ENCODE measurements at places on chromosomes 5 and 9.
A peak's percentile ranks its signal among the peaks of the same experiment; 100 is the strongest.

DNA sequence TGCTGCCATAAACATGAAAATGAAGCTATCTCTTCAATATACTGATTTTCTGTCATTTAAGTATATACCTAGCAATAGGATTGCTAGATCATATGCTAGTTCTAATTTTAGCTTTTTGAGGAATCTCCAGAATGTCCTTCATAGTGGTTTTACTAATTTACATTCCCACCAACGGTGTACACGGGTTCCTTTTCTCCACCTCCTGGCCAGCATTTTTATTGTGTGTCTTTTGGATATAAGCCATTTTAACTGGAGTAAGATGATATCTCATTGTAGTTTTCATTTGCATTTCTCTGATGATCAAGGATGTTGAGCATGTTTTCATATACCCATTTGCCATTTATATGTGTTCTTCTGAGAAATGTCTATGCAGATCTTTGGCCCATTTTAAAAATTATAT, 446.5 kb downstream of the GABRG2 start:
- no peak for DNase-seq

- DNase-seq = no peak
These were observed 6.0 kb downstream of the RASGEF1C start for GRCh38 chr5:180202939-180203573.

- no peak for DNase-seq
These were observed 136.5 kb upstream of the PITX1 start for GRCh38 chr5:135170500-135170899.

- peak; percentile 45 for DNase-seq
These were observed 127.7 kb downstream of the RGS3 start for GRCh38 chr9:113590991-113591898.

GRCh38 chr5:640461-641330, 28.6 kb downstream of the CEP72 start:
- DNase-seq = no peak

- DNase-seq = peak; percentile 34
These were observed 29.1 kb downstream of the JADE2 start for GRCh38 chr5:134554319-134555222.

DNA sequence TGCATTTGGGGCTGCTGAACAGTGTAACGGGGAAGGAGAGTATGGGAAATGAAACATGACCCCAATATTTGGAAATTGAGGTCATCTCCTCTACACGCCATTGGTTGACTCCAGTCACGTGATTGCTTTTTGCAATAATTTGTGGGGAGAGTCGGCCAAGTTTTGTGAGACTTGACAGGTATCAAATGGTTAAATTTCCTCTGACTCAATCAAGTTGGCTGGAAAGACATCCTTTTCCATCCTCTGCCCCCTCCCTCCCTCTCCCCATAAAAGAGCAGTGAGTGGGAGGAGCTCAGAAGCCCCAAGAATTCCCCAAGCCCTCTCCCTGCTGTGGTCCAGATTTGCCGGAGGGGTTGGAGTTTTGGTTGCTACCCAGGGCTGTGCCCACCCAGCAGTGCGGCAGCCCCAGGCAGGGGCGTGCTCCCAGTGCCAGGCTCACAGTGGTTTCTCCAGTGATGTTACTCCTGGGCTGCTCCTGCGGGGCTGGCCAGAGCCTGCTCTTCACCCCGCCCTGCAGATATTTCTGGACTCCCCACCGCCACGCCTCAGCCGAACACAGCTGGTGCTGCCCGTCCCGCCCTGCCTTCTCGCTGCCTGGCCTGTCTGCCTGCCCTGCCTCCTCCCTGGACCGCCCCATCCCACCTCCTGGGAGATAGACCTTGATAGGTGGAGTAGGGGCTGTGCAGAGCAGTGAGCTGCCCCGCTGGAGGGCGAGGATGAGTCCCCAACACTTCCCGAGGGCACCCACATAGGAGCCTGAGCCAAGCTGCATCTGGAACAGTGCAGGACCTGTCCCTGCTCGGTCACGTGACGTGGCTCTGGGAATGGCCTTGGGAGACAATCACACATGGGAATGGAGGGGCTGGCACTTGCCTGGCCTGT, 3.4 kb downstream of the COL5A1 start:
- DNase-seq = no peak

DNA sequence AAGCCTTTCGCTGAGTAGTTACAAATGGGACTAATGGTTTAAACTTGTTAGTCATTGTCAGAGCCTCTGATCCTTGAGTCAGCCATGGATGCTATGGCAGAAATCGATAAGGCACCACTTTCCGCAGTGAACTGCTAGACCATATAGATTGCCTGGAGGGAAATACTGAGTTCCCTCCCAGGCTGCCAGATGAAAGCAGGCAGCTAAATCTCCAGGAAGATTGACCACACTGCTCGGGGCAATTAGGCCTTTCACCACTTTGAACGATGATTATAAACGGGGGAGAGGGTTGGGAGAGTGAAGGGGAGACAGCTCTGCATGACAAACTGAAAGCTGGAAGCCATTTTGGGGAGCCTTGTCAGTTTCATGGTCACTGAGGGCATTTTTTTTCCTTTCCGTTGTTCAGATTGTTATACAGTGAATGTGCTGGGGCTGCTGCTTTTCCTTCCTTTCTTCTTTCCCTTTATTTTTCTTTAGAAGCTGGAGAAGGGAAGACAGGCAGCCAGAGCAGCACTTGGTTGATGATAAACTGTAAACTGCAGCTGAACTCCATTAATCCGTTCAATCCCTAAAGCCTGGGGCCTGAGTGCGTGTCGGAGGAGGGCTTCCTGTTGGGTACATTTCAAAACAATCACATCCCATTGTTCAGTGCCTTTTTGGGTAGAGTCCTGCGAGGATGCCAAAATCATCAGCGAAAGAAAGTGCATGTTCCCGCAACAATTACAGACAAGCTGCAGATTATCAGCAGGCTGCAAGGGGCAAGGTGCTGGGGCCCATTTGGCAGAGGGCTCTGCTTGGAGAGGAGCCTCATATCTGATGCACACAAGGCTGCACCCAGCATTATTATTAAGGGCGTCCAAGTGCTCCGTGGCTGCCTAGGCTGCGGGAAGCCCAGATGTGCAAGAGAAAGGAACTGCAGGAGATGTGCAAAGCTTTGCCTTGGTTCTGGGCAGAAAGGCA, 308.4 kb downstream of the PSAT1 start:
- no peak for DNase-seq

GRCh38 chr5:37136694-37137093, 112.5 kb downstream of the CPLANE1 start:
- no peak for DNase-seq

DNA sequence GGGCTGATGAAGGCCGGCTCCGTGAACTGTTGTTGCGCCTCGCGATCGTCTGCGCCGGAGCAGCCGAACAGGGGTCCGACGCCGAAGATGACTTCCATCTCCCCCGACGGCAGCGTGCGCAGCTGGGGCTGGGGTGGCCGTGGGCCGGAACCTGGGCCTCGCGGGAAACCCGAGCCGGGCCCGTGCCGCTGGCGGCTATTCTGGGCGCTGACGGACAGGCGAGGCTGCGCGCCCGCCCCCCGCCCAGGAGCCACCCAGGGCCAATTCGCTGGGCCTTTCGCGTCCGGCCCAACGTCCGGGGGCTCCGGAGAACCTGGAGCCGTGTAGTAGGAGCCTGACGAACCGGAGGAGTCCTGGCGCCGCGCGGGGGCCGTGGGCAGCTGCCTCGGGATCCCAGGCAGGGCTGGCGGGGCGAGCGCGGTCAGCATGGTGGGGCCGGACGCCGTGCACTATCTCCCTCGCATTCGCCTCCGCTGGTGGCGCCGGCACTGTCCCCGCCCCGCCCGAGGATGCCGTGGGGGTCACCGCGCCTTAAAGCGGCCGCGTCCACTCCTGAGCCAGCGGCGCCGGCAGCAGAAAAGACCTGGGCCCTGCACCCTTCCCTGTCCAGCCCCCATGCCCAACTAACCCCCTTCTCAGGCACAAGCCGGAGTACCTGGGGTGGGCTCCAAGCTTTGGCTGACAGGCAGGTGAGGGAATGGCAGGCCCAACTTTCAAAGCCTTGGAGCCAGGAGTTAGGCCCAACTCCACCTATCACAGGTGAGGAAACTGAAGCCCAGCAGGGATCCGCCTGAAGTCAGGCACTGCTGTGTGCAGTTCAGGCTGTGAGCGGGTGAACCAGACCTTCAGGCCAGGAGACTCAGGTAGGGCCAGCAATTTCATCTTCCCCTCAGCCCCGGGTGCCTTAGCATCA, at the start of gene PROB1:
TSS of gene PROB1 (minus strand) at position 451 of the 913 bp plus-strand sequence. CDS start at position 428, 23 bp downstream.
- DNase-seq = no peak

GRCh38 chr9:81776390-81776789, 87.0 kb upstream of the TLE1 start:
- DNase-seq = no peak

All from stimulated activated CD8-positive, alpha-beta memory T cell treated with anti-CD3 and anti-CD28 coated beads, Interleukin-4, amount 100 ng/mL, for 24 hours (primary cell).